Fibroblast of lung (primary cell): ENCODE measurements at places on chromosomes 11 and 22. TPM values are rescaled to one million over a fixed set of nuclear protein-coding genes. Genes with fewer than 3 reads are reported as not detected.
A peak's percentile ranks its signal among the peaks of the same experiment; 100 is the strongest.

The SYTL2 gene
- total RNA-seq: 39.8 and 165 TPM in 2 replicates

The TMEM45B gene
- total RNA-seq: not detected in 2 replicates

The OR4C15 gene
- not detected in 2 replicates for total RNA-seq

The FOXR1 gene
- total RNA-seq: not detected in 2 replicates

The CD3G gene
- total RNA-seq: not detected in 2 replicates

The RAPSN gene
- under 0.01 and 0.17 TPM in 2 replicates for total RNA-seq

The MRGPRX3 gene
- total RNA-seq: not detected in 2 replicates

The MYBPC3 gene
- total RNA-seq: not detected in 2 replicates

The RIBC2 gene
- under 0.01 TPM in 1 of 2 replicates, not detected in the other for total RNA-seq

The POTEH gene
- total RNA-seq: not detected in 2 replicates

The CFAP300 gene
- total RNA-seq: 6.4 and 7.9 TPM in 2 replicates

The ARHGAP20 gene
- total RNA-seq: 9.4 and 11.6 TPM in 2 replicates

The OR10A2 gene
- not detected in 2 replicates for total RNA-seq

The BLID gene
- total RNA-seq: 3.6 and 7.9 TPM in 2 replicates

DNA sequence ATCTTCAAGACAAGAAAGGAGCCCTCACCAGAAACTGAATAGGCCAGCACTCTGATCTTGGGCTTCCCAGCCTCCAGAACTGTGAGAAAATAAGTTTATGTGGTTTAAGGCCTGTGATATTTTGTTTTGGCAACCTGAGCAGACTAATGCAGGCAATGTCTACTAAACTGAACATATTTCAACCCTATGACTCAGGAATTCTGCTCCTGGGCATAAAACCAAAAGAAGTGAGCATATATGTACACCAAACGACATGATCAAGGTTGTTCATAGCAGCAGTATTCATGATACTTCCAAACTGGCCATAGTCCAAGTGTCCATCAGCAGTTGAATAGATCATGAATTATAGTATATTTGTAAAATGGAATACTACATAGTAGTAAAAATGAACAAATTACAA lies 29.0 kb downstream of the CSNK2A3 start:
- no peaks in the 10 kb centered on the region for H3K4me1 ChIP-seq
- H3K36me3 ChIP-seq: no peaks in the 10 kb centered on the region
- H3K27ac ChIP-seq: no peak overlapping the region
- DNase-seq: no peak

GRCh38 chr11:13883042-13883441 lies 79.5 kb upstream of the SPON1 start:
- no peak overlapping the region for H3K4me3 ChIP-seq
- no peaks in the 10 kb centered on the region for H3K4me1 ChIP-seq
- DNase-seq: no peak

- DNase-seq: peak; percentile 78
- peaks cover 7% of the 10 kb centered on the region for H3K4me1 ChIP-seq
- H3K4me3 ChIP-seq: no peak overlapping the region
- H3K27ac ChIP-seq: no peak overlapping the region
Measured at GRCh38 chr22:31230871-31231621, 18.9 kb downstream of the LIMK2 start.

- DNase-seq: peak; percentile 74
- H3K36me3 ChIP-seq: no peaks in the 10 kb centered on the region
- no peaks in the 10 kb centered on the region for H3K27me3 ChIP-seq
- no peak overlapping the region for H3K4me3 ChIP-seq
- H3K4me1 ChIP-seq: no peaks in the 10 kb centered on the region
Measured at GRCh38 chr11:30487200-30487898, 98.8 kb downstream of the MPPED2 start.

DNA sequence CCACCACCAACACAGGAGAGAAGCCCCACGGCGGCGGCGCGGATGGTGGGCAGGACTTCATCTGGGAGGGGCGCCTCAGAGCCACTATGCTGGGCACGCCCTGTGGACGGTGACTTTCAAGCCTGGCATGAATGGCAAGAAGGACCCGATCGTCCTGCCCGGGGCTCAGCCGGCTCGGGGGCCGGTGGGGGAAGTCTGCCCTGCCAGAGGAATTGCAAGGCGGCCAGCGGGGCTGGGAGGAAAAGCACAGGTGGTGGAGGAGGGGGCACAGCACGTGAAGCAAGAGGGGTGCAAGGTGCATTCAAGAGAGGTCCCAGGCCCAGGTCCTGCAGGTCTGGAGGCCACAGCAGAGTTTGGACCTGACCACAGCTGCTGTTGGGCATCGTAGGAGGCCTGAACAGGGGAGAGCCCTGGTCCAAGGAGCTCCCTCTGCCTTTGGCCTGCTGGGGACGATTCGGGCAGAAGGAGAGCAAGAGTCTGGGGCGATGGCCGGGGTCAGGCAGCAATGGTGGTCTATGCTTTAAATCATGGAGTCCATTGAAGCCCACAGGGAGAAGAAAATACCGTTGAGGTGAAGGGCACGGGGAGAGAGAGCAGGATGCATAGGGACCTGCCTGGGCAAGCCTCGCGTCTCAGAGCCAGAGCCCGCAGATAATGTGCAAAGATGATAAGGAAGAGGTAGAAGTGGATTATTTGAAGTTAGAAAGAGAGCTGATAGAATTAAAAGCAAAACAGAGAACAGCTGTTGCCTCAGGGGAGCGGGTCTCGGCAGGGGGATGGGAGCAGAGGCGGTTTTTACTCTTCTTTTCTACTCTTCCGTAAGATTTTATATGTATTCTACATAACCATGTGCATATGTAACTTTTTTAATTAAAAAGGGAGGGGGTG lies 82.6 kb upstream of the SHISAL1 start:
- no peak for DNase-seq
- H3K36me3 ChIP-seq: no peaks in the 10 kb centered on the region

DNA sequence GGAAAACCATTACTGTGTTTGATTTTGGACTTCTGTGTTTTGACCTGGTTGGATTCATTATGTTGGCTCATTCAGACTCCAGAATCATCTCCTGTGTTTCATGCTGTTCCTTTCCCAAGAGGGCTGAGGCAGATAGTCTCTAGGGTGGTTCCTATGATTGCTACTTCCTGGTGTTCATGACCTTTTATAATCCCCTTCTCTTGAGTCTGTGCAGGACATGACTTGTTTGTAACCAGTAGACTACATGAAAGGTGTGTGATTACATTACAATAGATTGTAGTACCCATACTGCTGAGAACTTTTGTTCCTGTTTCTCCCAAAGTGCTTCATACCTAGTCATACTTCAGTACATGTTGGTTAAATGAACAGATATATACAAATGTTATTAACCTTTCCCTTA lies 700.6 kb downstream of the METTL15 start:
- H3K27ac ChIP-seq: no peak overlapping the region
- no peaks in the 10 kb centered on the region for H3K4me1 ChIP-seq
- no peaks in the 10 kb centered on the region for H3K27me3 ChIP-seq

DNA sequence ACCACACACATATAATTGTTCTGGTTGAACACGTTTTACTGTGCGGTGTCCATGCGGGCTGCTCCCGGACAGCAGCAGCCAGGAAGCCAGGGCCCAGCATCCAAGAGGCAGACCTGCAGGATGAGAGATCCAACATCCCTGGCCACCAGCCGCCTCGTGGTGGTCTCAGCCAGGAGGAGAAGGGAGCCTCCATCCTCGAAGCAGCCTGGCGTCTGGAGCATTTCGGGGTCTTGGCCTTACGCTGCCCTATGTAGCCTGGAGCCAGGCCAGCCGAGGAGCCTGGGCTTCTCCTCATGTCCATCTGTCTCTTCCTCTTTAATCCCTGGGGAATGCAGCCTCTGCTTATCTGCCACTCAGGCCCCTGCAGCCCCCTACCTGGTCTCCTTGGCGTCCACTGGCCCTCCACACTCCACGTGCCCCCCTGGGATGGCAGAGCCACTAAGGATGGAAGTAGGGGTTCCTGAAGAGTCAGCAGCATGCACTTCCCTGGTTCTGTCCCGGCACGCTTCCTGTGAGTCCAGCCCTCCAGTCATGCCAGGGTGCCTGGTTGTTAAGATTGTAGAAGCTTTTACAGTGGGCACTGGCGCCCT lies 253.2 kb downstream of the TBC1D22A start:
- H3K36me3 ChIP-seq: no peaks in the 10 kb centered on the region
- no peaks in the 10 kb centered on the region for H3K27me3 ChIP-seq
- no peak overlapping the region for H3K27ac ChIP-seq
- H3K4me1 ChIP-seq: peaks cover 3% of the 10 kb centered on the region
- no peak overlapping the region for H3K4me3 ChIP-seq

GRCh38 chr11:127369356-127369755 lies 368.8 kb upstream of the KIRREL3 start:
- no peak overlapping the region for H3K27ac ChIP-seq
- H3K4me3 ChIP-seq: no peak overlapping the region
- H3K4me1 ChIP-seq: no peaks in the 10 kb centered on the region
- DNase-seq: no peak

- no peak overlapping the region for H3K4me3 ChIP-seq
- H3K27me3 ChIP-seq: no peaks in the 10 kb centered on the region
- no peak overlapping the region for H3K27ac ChIP-seq
- no peaks in the 10 kb centered on the region for H3K36me3 ChIP-seq
- no peak for DNase-seq
Measured at GRCh38 chr11:65516135-65516968, 8.5 kb upstream of the SCYL1 start.

GRCh38 chr11:102413497-102413896 lies 39.1 kb downstream of the TMEM123 start:
- DNase-seq: no peak
- no peak overlapping the region for H3K27ac ChIP-seq
- H3K27me3 ChIP-seq: no peaks in the 10 kb centered on the region

- no peaks in the 10 kb centered on the region for H3K27me3 ChIP-seq
- H3K4me1 ChIP-seq: no peaks in the 10 kb centered on the region
- H3K27ac ChIP-seq: no peak overlapping the region
- no peak for DNase-seq
- H3K4me3 ChIP-seq: no peak overlapping the region
Measured at GRCh38 chr22:36955691-36956090, 42.3 kb downstream of the CSF2RB start.

DNA sequence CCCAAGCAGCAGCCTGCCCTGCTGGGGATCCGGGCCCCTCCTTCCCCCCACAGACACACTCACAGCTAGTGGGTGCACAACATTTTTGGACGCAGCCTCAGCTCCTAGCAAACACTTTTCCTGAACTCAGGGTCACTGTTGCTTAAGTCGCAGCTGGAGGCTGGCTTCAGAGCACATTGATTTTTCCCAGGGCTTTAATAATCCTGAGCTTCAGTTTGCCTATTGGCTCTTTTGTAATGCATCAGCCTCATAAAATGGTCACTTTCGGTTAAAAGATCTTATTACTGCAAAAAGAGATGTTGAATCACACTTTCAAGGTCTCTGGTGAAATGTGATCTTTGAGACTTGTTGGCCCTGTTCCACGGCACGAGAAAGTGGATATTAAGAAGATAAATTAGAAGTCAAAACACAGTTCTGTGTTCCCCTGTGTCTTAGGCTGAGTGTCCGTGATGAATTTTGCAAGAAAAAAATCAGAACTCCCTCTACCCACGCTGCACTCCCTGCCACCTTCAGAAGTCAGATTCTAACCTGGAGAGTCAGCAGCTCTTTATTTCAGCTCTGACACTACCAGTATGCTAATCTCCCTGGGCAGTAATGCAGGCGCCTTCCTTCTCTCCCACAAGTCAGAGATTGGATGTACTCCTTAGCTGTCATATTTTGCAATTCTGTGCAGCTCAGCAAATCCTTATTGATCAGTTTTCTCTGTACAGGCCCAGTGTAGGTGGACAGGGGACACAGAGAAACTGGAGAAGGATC lies 158.2 kb upstream of the E2F8 start:
- no peaks in the 10 kb centered on the region for H3K36me3 ChIP-seq
- H3K27me3 ChIP-seq: no peaks in the 10 kb centered on the region
- no peak overlapping the region for H3K4me3 ChIP-seq
- H3K4me1 ChIP-seq: peaks cover 17% of the 10 kb centered on the region

GRCh38 chr11:100232006-100232405 lies 455.1 kb upstream of the ARHGAP42 start:
- no peak overlapping the region for H3K27ac ChIP-seq
- no peaks in the 10 kb centered on the region for H3K27me3 ChIP-seq
- H3K4me1 ChIP-seq: no peaks in the 10 kb centered on the region
- no peak overlapping the region for H3K4me3 ChIP-seq
- no peak for DNase-seq

- no peak overlapping the region for H3K4me3 ChIP-seq
- no peak overlapping the region for H3K27ac ChIP-seq
- H3K4me1 ChIP-seq: no peaks in the 10 kb centered on the region
Measured at GRCh38 chr22:47963660-47964059, 1201.2 kb downstream of the TBC1D22A start.

DNA sequence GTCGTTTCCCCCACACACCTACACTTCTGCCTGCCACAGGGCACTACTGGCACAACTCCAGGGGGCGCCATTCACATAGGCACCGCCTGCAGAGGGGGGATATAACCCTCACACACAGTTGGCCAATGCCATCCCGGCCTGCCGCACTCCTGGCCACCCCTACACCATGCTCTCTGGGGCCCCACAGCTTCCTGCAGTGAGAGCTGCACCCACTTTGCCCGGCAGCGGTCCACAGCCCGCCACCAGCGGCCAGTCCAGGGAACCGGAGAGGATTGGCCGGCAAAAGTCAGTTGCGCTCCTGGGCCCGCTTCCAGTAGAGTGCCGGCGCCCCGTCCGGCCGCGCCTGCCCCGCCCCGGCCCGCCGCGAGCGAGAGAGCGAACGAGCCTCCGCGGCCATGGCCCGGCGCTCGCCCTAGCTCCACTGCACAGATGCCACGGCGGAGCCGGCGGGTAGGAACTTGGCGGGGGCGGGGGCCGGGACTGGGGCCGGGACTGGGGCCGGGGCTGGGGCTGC lies 25.6 kb upstream of the SUSD2 start:
- H3K27ac ChIP-seq: peak overlapping the region; percentile 45
- peak; percentile 74 for DNase-seq
- H3K4me1 ChIP-seq: peaks cover 30% of the 10 kb centered on the region
- no peaks in the 10 kb centered on the region for H3K27me3 ChIP-seq

GRCh38 chr22:25797498-25798290 lies 55.7 kb downstream of the MYO18B start:
- no peak for DNase-seq
- H3K4me1 ChIP-seq: no peaks in the 10 kb centered on the region
- H3K4me3 ChIP-seq: no peak overlapping the region
- no peaks in the 10 kb centered on the region for H3K36me3 ChIP-seq
- no peaks in the 10 kb centered on the region for H3K27me3 ChIP-seq

GRCh38 chr11:79050786-79051185 lies 390.0 kb downstream of the TENM4 start:
- H3K36me3 ChIP-seq: no peaks in the 10 kb centered on the region
- H3K4me3 ChIP-seq: no peak overlapping the region
- H3K4me1 ChIP-seq: peaks cover 6% of the 10 kb centered on the region
- H3K27ac ChIP-seq: no peak overlapping the region

DNA sequence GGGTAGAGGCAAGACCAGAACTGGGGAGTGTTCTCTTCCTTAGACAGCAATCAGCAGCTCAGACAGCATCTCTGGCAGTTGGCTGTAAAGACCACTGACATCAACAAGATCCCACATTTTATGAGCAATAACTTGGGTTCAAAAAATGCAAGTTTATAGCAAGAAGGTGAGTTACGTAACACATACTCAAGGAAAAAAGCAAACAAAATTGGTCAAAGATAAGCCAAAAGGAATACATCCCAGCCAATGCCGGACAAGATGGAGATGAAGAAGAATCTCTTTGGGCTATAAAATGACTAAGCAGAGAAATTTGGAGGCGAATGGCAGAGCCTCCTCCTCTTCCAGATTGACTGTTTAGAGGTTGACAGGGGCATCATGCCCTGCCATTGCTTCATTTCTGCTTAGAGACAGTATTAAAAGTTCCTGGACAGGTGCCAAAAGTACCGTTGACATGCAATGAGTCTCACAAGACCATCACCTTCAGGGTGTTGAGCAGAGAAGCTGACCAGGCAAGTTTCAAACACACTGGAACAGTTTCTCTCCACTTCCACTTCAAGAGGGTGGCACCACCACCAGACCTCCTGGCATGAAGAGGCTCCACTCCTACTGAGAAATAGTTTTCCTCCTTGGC lies 55.9 kb downstream of the ENDOD1 start:
- H3K36me3 ChIP-seq: no peaks in the 10 kb centered on the region
- H3K4me1 ChIP-seq: peaks cover 11% of the 10 kb centered on the region
- no peak overlapping the region for H3K4me3 ChIP-seq
- no peak for DNase-seq
- H3K27me3 ChIP-seq: no peaks in the 10 kb centered on the region
